ENCODE measurements at places on chromosomes 16 and 17. TPM values are rescaled to one million over a fixed set of nuclear protein-coding genes. Genes with fewer than 3 reads are reported as not detected.

The METTL23 gene
- 48.1 TPM for total RNA-seq

The C16orf95 gene
- 7.5 TPM for total RNA-seq

The SNAI3 gene
- 24.8 TPM for total RNA-seq

The CRYM gene
- not detected for total RNA-seq

The TBX2 gene
- not detected for total RNA-seq

The NAGS gene
- total RNA-seq: 1.5 TPM

The CMTM2 gene
- 0.36 TPM for total RNA-seq

The CBX2 gene
- total RNA-seq: 5.5 TPM

The SOCS7 gene
- total RNA-seq: 16.7 TPM

The CCL14 gene
- not detected for total RNA-seq

The PMM2 gene
- 33.6 TPM for total RNA-seq

The SLX4 gene
- total RNA-seq: 11.6 TPM

The TNFSF13 gene
- 7.2 TPM for total RNA-seq

The PABPN1L gene
- total RNA-seq: not detected

The MEIOB gene
- total RNA-seq: not detected

The SLC5A10 gene
- not detected for total RNA-seq

The CANT1 gene
- total RNA-seq: 59.9 TPM

The PRR29 gene
- total RNA-seq: 2.0 TPM

Measured in activated naive CD4-positive, alpha-beta T cell treated with anti-CD3 and anti-CD28 coated beads, Interleukin-2, amount 10 ng/mL, durations not matched to agents 5 hours and 36 hours (primary cell).